ENCODE measurements at places on chromosomes 11 and 22. TPM values are rescaled to one million over a fixed set of nuclear protein-coding genes. Genes with fewer than 3 reads are reported as not detected.

The PDE2A gene
- 159 TPM for total RNA-seq

The LRRC4C gene
- total RNA-seq, result not detected

The OR4C3 gene
- not detected for total RNA-seq

The TEX54 gene
- not detected for total RNA-seq

The DERL3 gene
- total RNA-seq, result 0.49 TPM

The MPPED2 gene
- not detected for total RNA-seq

The DRD4 gene
- total RNA-seq, result not detected

The KRTAP5-7 gene
- total RNA-seq, result 0.16 TPM

The ZNF202 gene
- total RNA-seq, result 10.7 TPM

The ZBTB16 gene
- 30.0 TPM for total RNA-seq

The FJX1 gene
- 13.9 TPM for total RNA-seq

The CRYAB gene
- total RNA-seq, result 1.0 TPM

The PTPRCAP gene
- 0.49 TPM for total RNA-seq

The MS4A1 gene
- not detected for total RNA-seq

The MYO7A gene
- total RNA-seq, result 3.7 TPM

The RIMBP3B gene
- total RNA-seq, result not detected

The CABP4 gene
- 3.1 TPM for total RNA-seq

The PPP2R1B gene
- 29.1 TPM for total RNA-seq

The NXPE2 gene
- total RNA-seq, result not detected

The BATF2 gene
- 0.32 TPM for total RNA-seq

The PKNOX2 gene
- total RNA-seq, result not detected

The GAB2 gene
- 11.7 TPM for total RNA-seq

The OR51E2 gene
- total RNA-seq, result not detected

The SHISA8 gene
- not detected for total RNA-seq

The DNAJB7 gene
- not detected for total RNA-seq

The RPLP2 gene
- 250 TPM for total RNA-seq

The SMDT1 gene
- total RNA-seq, result 6.8 TPM

The MRGPRX2 gene
- not detected for total RNA-seq

The OR52N4 gene
- not detected for total RNA-seq

The SPINDOC gene
- 17.8 TPM for total RNA-seq

All from bladder microvascular endothelial cell (primary cell).